ENCODE measurements at places on chromosomes 3 and 15.

GRCh38 chr3:46383211-46383950 is 12.6 kb downstream of the CCR5 start:
- DNase-seq = no peak

DNA sequence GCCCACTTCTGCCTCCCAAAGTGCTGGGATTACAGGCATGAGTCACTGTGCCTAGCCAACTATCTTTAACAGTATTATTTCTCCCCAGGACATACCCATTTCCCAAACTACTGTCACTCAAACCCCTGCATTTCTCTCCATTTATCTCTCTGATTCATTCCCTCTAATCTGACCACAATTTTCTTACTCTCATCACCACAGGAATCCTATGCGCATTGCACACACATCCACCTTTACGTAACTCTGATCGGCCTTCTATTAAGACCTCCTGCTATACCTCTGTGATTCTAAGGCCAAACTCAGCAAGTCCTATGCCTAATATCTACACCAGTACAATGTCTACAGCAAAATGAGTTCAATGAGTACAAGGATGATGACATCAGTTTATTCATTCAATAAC is 235.0 kb downstream of the ULK4 start:
- no peak for DNase-seq

- no peak for DNase-seq
These were observed 106.0 kb upstream of the LINGO1 start for GRCh38 chr15:77738441-77739302.

DNA sequence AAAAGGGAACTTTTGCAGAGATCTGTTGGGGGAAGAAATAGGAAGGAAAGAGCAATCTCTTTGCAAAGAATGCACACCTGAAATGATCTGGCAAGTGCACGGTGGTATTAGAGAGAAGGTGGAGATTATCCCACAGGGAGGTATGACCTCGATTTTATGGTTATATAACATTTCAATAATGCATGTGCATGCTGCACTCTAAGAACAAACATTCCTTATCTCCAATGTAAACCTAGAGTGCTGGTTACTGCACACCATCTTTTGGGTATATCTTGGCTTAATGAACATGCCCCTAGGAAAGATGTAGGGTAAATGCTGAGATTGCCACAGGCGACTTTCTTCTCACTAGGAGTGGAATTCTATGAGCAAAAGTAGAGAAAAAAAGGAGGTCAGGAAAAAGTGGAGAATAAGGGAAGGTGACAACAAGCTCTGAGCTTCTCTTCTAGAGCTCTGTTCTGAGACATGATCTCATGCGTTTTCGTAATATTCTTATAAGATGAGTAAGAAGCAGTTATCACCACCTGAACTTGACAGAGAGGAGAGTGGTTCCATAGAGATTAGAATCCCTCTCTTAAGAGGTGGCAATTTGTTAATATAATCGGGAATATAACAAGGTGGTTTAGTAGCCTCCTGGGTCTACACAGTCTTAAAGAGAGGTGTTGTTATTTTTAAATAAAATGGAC is 117.5 kb upstream of the TMC3 start:
- DNase-seq = no peak

GRCh38 chr3:20583648-20584047 is 397.6 kb upstream of the SGO1 start:
- DNase-seq = no peak

DNA sequence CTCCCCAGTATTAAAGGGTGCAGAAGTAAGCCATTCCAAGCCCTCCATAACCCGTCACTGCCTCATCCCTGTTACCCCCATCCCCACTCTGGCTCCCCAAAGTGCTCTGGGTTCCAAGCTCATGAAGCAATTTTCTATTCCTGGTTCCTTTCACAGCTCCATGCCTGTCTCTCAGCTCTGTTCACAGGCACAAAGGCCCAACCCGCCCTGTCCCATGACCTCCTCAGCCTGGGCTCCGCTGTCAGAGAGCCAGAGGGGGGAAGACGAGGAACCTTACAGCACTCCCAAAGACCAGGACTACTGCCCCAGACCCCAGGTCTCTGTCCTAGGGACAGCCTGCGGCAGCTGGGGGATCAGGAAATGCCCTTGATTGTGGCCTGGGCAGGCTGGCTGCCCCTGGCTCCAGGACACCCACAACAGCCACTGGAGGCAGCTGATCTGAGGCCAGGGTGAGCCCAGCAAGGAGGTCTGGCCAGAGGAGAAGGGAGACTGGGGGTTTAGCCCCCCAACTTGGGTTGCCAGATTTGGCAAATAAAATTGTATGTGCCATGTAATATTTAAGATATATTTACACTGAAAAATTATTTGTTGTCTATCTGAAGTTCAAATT is 43.2 kb upstream of the LINGO1 start:
- DNase-seq = no peak

DNA sequence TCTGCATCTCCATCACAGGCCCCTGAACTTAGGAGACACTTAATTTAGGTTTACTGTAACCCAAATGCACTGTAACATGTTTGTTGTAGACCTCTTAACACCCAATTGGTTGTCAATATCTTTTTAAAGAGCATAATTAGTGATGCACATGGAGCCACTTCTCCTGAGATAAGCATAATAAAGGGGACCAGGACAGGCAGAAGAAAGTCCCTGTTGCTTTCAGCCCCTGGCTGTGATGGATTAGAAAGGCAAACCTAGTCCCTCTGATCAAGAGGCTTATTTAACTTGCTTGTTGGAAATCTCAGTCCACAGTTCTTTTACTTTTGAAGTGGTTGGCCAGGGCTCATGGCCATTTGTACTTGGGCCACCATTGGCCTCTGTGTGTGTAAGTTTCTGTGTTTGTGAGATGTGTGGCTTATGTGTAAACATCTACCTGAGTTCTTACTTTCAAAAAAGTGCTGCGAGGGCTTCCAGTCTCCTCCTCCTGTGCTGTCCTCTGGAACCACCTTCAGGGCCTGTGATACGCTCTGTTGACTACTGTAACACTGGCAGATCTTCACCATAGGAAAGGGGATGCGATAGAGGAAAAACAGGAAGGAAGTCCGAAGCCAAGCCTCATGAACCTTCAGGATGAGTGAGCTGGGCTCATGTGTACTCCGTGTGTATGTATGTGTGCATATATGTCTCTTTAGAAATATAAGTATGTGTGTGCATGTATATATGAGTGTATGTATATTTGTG is 136.2 kb downstream of the EPHB1 start:
- DNase-seq = no peak

DNA sequence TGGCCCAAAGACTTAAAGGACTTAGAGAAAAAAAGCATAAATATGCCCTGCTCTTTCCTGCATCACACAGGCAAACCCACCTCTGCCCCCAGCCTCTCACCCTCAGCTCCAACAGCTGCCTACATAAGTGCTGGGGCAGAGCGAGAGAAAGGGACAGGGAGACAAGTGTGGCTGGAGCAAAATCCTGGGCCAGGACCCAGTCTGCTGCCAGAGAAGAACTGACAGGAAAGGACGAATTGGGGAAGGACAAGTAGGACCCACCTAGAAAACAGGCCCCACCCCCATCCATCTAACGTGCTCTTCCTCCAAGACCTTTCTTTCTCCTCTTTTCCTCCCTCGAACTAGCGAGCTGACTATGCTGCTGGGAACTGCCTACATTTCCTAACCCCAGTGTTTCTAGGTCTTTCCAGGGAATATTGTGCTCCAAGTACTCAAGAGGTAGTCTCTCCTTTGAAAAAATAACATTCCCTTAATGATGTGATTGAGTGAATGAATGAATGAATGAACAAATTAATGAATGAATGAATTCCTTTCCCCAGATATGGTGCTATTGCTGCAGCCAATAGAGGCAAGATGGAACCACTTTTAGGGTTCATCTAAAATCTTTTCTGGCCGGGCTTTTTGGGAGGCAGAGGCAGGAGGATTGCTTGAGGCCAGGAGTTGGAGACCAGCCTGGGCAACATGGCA is 18.4 kb downstream of the IGDCC4 start:
- no peak for DNase-seq

DNA sequence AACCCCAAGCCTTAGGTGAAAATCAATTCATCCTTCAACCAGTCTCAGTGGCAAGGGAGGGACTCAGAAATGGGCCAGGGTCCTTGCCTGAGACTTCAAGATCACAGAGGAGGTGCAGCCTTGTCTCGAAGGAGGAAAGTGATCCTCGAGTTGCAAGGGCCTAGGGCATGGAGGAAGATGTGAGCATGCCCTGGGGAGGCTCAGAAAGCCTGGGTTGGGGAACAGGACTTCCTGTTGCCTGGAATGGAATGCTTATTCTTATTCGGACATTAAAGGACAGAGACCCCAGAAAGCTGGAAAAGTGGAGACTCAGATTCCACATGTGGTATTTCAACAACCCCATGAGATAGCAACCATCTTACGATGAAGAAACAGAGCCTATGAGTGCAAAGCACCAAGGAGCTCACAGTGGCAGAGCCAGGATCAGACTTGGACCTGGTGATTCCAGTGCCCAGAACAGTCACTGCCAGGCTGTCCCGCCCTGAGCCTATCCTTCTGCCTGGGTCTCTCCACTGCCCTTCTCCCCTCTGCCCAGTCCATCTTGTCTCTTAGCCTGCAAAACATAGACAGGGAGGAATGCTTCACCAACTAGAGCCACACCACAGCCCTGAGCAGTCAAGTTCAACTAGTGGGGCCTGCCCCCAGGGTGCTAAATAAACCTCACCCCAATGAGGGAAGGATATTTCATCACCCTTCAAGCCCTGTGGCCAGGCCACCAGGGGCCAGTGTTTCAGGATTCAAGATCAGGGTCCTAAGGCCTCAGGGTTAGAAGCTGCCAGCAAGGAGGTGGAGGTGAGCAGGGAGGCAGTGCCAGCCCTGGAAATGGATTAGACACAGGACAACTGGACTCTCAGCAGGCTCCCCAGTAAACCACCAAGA is 21.9 kb downstream of the DAPK2 start:
- no peak for DNase-seq

DNA sequence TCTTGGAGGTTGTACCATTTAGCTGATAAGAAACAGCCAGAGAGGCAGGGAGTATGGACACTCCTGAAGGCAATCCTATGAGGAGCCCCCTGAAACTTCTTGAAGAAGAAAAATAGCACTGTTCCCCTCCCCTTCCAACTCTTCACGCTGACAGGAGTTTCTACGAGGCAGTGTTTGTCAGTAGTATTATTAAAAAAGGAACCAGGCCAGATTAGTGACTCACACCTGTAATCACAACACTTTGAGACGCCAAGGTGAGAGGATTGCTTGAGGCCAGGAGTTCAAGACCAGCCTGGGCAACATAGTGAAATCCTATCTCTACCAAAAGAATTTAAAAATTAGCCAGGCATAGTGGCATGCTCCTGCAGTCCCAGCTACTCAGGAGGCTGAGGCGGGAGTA is 38.7 kb downstream of the WWTR1 start:
- DNase-seq = no peak

DNA sequence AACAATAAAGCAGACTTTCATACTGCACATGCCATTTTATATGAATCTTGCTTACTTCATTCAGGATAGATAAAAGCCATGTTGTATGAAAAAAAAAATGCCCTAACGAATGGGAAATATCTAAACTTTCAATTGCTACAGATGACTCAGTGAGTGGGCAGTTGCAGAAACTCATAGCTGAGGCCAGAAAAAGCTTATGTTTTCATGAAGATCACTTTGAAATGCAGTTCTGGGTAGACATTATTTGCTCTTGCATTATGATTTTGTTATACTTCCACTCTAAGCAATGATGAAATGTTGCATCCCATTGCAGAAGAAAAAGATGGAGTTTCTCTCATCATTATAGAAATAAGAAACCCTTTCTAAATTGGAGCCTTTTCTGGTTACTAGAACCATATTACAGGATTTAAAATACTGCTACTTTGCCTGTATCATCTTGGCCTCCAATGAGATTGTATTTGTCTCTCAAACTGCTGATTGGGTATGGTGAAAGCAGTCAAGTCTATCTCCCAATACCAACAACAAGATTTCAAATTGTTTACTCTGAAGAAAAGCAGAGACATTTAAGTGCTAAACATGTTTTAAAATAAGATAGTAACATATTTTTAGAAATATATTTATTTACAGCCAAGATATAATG is 17.0 kb downstream of the PEAK1 start:
- DNase-seq = no peak

- DNase-seq = no peak
These were observed 123.8 kb downstream of the C3orf70 start for GRCh38 chr3:185029086-185029485.

GRCh38 chr15:63945007-63945788 is 101.1 kb downstream of the DAPK2 start:
- DNase-seq = peak; percentile 50

- no peak for DNase-seq
These were observed 100.2 kb upstream of the PTX3 start for GRCh38 chr3:157336252-157337009.

- no peak for DNase-seq
These were observed 4.8 kb downstream of the GCNT3 start for GRCh38 chr15:59616379-59616778.

- DNase-seq = no peak
These were observed 27.6 kb upstream of the ATP8B4 start for GRCh38 chr15:50146632-50147031.

GRCh38 chr3:140898340-140899180 is 43.1 kb upstream of the SLC25A36 start:
- DNase-seq = no peak

DNA sequence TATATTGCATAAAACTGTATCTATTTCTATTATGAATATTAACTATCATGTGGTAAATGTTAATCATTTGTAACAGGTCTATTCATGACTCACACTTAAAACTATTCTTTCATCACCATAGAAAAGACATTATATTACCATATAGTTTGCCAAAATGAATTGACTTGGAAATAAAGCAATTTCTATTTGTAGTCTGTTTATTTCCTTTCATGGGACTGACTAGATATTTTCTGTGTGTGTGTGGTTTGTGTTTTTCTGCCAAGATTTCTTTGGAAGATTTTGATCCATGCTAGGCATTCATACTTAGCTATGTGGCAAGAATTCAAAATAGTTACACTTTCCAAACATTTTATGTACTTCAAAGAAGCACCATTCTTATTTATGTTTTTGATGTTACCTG is 522.5 kb upstream of the AGTR1 start:
- DNase-seq = no peak

DNA sequence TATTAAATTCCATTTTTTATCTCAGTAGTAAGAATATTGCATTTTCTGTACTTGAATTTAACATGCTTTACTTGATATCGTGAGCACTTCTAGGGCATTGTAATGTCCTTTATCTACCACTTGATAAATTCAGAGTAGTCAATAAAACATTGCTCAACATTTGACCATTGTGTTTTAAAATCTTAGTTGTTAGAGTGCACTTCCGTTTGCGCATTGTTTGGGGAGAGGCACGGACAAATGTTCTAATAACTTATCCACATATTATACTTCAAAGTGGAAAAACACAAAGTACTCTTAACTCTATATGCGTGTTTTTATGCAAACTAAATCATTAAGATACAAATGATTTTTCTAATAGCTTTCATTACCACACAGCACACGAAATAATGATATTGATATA is 419 bp downstream of the FAM227B start:
- DNase-seq = no peak

DNA sequence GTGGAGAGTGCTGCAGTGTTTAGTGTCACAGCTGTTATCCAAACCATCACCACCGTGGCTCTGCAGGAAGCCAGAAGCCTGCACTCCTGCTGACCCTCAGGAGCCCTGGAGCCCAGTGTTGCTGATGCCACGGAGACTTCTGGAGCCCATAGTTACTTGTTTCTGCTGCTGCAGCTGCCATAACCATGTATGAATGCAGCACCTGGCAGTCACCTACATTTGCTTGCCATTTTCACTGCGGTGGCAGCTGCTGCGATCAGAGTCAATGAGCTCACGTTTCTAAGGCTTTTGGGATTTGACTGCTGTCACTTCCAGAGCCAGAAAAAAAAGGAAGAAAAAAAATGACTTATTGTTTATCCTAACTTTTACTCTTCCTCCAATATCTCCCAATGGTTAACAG is 299.2 kb upstream of the THRB start:
- DNase-seq = no peak

GRCh38 chr15:72200395-72201237 is 3.0 kb upstream of the GRAMD2A start:
- no peak for DNase-seq
